Heart left ventricle (tissue), 16 donors: ENCODE measurements at places on chromosomes 13 and 19. TPM values are rescaled to one million over a fixed set of nuclear protein-coding genes. Genes with fewer than 3 reads are reported as not detected.
A peak's percentile ranks its signal among the peaks of the same experiment; 100 is the strongest.

GRCh38 chr13:40517486-40518480 is 148.7 kb downstream of the FOXO1 start:
- no peaks in the 10 kb centered on the region for H3K4me1 ChIP-seq
- H3K4me3 ChIP-seq = no peak overlapping the region
- H3K36me3 ChIP-seq = no peaks in the 10 kb centered on the region
- H3K27ac ChIP-seq = no peak overlapping the region
- H3K27me3 ChIP-seq = no peaks in the 10 kb centered on the region

Gene LAIR2
- polyA plus RNA-seq = not detected

Gene CEACAM5
- not detected for polyA plus RNA-seq

DNA sequence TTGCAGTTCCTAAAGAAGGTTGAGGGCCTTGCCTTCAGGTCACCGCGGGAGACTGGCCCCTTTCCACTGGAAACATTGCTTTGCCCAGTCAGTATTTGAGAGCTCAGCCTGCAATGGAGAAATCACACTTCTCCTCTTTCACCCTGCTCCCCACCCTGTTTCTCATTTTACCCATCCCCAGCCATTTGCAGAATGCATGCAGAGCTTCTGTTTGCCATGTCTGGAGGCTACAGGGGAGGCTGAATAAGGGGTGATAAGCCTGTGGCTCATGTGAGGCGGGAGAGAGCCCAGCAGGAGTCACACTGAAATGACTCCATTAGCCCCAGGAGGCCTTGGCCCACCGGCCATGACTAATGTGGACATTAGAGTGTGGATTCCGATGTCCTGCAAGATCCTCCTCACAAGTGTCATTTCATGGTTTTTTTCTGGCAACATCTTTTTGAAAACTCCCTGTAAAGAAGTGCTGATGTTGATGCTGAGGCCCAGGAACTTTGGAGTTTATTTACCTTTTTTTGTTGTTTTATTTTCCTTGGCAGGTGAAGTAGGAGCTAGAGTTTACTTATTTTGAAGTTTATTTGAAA is 6.3 kb downstream of the SPINT2 start:
- no peak overlapping the region for H3K4me3 ChIP-seq
- H3K27me3 ChIP-seq = no peaks in the 10 kb centered on the region
- no peaks in the 10 kb centered on the region for H3K36me3 ChIP-seq
- no peaks in the 10 kb centered on the region for H3K4me1 ChIP-seq

DNA sequence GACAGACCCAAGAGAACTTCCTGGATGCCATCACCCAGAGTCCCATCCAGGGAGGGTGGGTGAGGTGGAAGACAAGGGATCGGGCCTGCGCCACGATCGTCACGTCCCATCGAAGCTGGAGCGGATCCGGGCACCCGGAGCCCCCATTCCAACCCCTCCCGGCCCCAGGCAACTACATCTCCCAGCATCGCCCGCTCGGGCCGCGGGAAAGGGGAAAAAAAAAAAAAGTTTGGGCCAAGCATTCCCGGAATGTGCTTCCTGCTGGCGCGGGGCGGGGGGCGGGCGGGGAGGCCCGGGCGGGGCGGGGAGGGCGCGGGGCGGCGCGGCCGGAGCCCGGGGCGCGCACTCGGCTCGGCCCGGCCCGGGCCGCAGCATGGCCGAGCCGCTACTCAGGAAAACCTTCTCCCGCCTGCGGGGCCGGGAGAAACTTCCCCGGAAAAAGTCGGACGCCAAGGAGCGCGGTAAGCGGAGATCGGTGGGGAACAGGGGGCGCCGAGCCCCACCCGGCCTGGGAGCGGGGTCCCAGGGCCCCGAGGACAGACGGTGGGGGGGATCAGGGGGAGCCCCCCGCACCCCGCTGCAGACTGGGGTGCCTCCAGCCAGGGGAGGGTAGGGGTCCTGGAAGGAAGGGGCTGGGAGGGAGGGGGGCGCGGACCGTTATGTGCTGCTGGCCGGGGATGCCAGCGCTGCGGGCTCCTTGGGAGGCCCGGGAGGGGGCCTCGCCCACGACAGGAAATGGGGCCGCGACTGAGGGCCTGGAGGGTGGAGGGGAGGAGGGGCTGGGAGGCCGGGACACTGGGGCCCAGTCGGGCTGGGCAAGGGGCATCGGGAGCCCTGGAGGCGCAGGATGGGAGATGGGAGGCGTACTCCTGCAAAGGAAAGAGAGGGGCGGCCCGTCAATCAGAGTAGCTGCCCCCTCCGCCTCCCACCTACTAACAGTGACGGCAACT is at the start of gene SYDE1:
Gene SYDE1, plus strand, starts transcription at position 341 of the 950 bp plus-strand sequence. Its CDS starts 33 bp downstream, at position 374.
- peaks cover 36% of the 10 kb centered on the region for H3K36me3 ChIP-seq
- peak; percentile 65 for DNase-seq
- H3K27ac ChIP-seq = peak within 1 kb of the TSS; percentile 97
- H3K4me3 ChIP-seq = peak within 1 kb of the TSS; percentile 97
- H3K27me3 ChIP-seq = no peaks in the 10 kb centered on the region
- no peaks in the 10 kb centered on the region for H3K4me1 ChIP-seq

- no peaks in the 10 kb centered on the region for H3K27me3 ChIP-seq
- no peaks in the 10 kb centered on the region for H3K4me1 ChIP-seq
- H3K4me3 ChIP-seq = no peak overlapping the region
- no peaks in the 10 kb centered on the region for H3K36me3 ChIP-seq
- no peak overlapping the region for H3K27ac ChIP-seq
- DNase-seq = no peak
Measured at GRCh38 chr13:73288596-73288995, 229.8 kb downstream of the KLF5 start.

DNA sequence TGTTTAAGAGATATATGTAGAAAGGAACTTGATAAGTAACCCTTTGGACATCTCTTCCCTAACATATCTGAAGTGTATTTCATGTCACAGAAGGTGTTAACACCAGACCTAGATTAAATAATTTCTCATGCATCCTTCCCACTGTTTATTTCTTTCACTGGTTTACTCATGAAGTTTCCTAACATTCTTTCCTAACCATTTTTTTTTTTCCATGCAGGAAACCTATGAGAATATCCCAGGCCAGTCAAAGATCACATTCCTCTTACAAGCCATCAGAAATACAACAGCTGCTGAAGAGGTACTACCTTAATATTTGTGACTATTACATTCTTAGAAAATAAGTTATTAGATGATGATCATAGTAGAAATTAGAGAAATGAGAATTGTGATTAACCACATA is 28.8 kb downstream of the IPO5 start:
- peaks cover 11% of the 10 kb centered on the region for H3K4me1 ChIP-seq
- no peaks in the 10 kb centered on the region for H3K27me3 ChIP-seq
- H3K36me3 ChIP-seq = peaks cover 5% of the 10 kb centered on the region
- H3K4me3 ChIP-seq = no peak overlapping the region
- no peak for DNase-seq

DNA sequence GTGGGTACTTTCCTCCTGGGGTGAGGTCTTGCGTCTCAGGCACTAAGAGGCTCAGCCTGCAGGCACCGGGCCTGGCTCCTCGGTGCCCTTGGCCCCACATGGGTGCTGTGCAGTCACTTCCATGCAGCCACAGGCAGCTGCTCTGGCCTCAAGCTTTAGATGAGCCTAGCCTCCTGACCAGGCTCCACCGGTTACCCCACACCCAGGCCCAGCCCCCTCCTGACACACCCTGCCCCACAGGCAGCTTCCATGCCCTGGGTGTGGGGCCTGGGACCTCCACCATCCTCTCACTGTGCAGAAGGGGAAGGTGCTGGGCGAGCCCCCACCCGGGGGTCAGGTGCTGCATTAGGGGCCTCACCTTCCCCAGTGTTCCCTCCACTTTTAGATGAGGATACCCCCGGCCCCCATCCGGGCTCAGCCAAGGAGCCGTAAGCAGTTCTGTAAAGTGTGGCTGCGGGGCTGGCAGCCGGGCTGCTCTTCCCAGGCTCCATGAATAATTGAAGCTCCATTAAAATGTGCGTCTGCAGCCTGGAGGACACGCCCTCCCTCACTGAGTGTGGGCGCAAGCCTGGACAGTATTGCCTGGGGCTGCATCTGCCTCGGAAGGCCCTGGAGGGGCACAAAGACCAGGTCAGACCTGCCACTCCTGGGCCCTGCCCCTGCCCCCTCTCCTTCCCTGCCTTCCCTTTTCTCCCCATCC is 72.5 kb upstream of the KCTD15 start:
- no peak overlapping the region for H3K4me3 ChIP-seq
- H3K36me3 ChIP-seq = no peaks in the 10 kb centered on the region
- H3K27me3 ChIP-seq = peaks cover 16% of the 10 kb centered on the region
- DNase-seq = no peak

Gene NLRP5
- not detected for polyA plus RNA-seq

- H3K27me3 ChIP-seq = no peaks in the 10 kb centered on the region
- H3K27ac ChIP-seq = no peak overlapping the region
- H3K4me1 ChIP-seq = peaks cover 19% of the 10 kb centered on the region
- DNase-seq = no peak
Measured at GRCh38 chr19:2591537-2592291, 110.8 kb downstream of the GNG7 start.

Gene CLDN10
- 0.34 TPM for polyA plus RNA-seq

Gene KLK12
- not detected for polyA plus RNA-seq

DNA sequence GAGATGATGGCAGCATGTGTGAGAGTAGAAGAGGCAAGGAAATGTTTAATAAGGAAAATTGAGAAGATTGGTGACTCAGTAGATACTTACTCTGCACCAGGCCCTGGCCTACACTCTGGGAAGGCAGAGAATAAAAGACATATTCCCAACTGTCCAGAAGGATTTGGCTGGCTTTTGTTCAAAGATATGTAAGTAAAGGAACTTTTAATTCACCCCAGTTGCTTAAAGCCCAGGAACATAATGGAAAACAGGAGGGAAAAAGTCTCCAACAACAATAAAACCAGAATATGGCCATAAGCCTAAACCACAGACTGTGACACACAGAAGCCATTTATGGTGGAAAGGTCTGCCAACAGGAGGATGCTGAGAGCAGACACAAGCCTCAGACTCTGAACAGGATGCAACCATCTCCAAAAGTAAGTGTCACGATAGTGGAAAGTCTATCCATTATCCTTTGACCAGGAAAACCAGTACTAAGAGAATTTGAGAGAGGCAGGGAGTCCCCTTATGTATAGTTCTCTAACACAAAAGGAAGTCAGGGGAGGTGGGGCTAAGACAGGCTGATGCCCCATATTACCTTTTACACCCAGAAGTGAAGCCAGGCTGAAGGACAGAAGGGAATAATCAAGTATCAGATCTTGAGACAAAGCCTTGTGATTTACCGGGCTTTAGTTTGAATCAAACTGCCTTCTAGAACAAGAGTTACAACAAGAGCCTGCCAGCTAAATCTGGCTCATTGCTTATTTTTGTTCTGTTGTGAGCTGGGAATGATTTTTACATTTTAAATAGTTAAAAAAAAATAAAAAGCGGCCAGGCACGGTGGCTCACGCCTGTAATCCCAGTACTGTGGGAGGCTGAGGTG is 169.5 kb upstream of the STARD13 start:
- H3K36me3 ChIP-seq = no peaks in the 10 kb centered on the region
- no peak overlapping the region for H3K27ac ChIP-seq
- no peaks in the 10 kb centered on the region for H3K27me3 ChIP-seq

Gene ZNF284
- 1.1 TPM for polyA plus RNA-seq

- H3K27me3 ChIP-seq = no peaks in the 10 kb centered on the region
- H3K4me1 ChIP-seq = no peaks in the 10 kb centered on the region
- no peaks in the 10 kb centered on the region for H3K36me3 ChIP-seq
Measured at GRCh38 chr13:68176475-68176874, 946.3 kb upstream of the PCDH9 start.

GRCh38 chr13:48783181-48783630 is 129.5 kb downstream of the CYSLTR2 start:
- no peaks in the 10 kb centered on the region for H3K36me3 ChIP-seq
- H3K4me1 ChIP-seq = no peaks in the 10 kb centered on the region
- H3K27ac ChIP-seq = no peak overlapping the region

Gene CYP4F8
- polyA plus RNA-seq = not detected

Gene KIR3DL1
- polyA plus RNA-seq = not detected

GRCh38 chr13:67200183-67200582 is 30.0 kb downstream of the PCDH9 start:
- no peaks in the 10 kb centered on the region for H3K36me3 ChIP-seq
- no peak overlapping the region for H3K27ac ChIP-seq
- DNase-seq = no peak
- H3K4me3 ChIP-seq = no peak overlapping the region

DNA sequence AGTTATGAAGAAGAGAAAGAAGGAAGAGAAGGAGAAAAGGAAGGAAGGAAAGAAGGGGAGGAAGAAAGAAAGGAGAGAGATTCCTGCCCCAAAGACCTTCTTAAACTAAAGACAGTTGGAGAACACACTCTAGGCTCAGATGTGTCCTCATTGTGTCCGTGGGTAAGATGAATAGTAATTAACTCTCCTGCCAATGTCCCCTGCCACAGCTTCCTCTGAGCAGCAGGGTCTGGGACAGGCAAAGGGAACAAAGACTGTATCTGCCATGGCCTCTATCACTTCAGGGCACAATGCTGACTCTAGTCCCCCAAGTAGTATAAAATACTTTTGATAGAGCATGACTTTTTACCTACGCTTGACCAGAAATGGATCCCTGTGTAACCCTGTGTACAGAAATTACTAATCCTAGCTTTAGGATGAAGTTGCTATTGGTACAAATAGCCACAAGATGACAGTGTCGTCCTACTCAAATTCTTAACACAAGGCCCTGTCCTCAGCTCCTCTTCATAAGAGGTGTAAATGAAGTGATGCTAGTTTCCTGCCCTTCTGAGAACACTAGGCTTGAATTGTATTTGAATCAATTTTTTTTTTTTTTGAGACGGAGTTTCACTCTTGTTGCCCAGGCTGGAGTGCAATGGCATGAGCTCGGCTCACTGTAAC is 186.2 kb upstream of the GPR12 start:
- no peak overlapping the region for H3K27ac ChIP-seq
- no peaks in the 10 kb centered on the region for H3K36me3 ChIP-seq
- no peaks in the 10 kb centered on the region for H3K27me3 ChIP-seq
- peaks cover 11% of the 10 kb centered on the region for H3K4me1 ChIP-seq
- no peak for DNase-seq
- H3K4me3 ChIP-seq = no peak overlapping the region

Gene TPTE2
- polyA plus RNA-seq = not detected

GRCh38 chr13:66305961-66306617 is 924.0 kb downstream of the PCDH9 start:
- no peak for DNase-seq
- no peaks in the 10 kb centered on the region for H3K4me1 ChIP-seq
- H3K27ac ChIP-seq = no peak overlapping the region
- no peaks in the 10 kb centered on the region for H3K27me3 ChIP-seq
- H3K4me3 ChIP-seq = no peak overlapping the region
